ENCODE measurements at places on chromosomes 4 and X. TPM values are rescaled to one million over a fixed set of nuclear protein-coding genes. Genes with fewer than 3 reads are reported as not detected.

The MAMLD1 gene
- total RNA-seq: 1.4 TPM

The CRLF2 gene
- not detected for total RNA-seq

The MEPE gene
- not detected for total RNA-seq

The FREM3 gene
- total RNA-seq: not detected

The SLC10A4 gene
- total RNA-seq: not detected

The DGKK gene
- not detected for total RNA-seq

The CSAG2 gene
- total RNA-seq: not detected

DNA sequence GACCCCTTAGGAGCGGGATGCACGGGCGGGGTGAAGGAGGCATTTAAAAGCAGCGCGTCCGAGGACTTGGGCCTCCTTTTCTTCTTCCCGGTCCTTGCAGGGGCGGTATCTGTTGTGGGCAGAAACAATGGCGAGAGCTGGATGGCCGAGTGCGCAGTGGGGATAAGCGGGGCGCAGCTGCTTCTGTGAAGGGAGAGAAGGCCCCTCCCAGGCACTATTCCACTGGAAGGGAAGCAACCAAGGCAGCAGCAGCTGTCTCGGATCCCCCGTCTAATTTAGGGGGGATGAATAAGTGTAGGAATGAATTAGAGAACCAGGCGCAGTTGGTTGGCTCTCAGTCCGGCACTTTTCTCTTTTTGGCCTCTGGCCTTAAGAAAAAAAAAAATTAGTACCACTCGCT, 995 bp downstream of the SMARCA5 start:
- peak; percentile 48 for DNase-seq

GRCh38 chrX:132685276-132685675, 196.4 kb upstream of the MBNL3 start:
- DNase-seq: no peak

GRCh38 chrX:111402344-111402743, 9.6 kb downstream of the DCX start:
- DNase-seq: no peak

DNA sequence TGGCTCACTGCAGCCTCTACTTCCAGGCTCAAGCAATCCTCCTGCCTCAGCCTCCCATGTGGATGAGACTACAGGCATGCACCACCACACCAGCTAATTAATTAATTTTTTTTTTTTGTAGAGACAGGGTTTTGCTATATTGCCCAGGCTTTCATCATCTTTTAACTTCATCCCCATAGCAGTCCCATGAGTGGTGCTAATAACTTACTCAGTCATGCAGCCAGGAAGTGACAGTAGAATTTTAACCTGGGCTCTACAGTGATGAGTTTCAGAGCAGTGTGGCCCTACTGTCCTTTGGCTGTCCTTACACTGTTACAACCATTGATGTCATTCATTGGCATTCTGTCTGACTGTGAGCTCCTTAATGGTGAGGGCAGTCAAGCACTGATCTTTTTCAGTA, 3.9 kb upstream of the OCIAD2 start:
- DNase-seq: no peak

DNA sequence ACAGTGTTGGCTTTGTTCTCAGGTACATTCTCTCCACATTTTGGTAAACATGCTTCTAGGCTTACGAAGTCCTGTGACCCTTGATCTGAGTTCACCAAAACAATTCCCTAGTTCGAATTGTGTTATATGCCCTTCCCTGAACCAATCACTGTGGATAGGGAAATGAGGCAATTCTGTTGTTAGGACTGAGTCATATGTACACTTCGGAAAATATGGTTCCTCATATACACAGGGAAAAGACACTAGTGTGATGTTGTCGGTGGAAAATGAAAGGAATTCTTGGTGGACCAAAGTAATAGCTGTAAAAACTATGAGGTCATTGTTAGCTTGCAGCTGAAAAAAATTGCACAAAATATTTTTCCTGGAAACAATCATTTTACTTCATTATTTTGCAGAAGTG, 46.6 kb upstream of the MAGEC2 start:
- DNase-seq: no peak

DNA sequence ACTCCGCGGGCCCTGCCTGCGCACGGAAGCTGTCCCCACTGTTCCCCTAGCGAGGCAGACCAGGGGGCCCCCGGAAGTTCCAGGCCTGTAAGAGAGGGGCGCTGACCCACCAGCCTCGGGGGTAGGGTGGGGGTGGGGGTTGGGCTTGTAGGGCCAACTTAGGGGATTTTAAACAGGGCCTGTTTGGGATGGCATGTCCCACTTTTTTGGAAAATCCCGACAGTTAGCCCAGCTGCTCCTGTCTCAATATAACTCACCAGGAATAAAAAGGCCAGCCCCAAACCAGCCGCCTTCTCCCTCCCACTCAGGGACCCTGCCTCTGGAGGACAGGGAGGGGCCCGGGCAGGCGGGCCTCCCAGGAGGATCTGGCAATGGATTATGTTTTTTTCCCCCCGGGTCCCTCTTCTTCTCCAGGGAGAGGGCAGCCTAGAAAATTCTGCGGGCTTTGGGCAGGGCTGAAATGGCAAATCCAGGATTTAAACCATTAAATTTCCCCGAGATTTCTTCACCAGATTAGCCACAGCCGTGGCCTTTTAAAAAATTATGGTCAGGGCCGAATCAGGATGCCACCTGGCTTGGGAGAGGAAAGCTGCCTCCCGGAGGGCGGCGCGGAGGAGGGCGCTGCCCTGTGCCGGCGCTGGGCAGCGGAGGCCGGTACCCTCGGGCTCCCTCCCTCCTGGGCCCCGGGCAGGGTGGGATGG, 957 bp downstream of the PPP2R2C start:
- DNase-seq: no peak

- peak; percentile 45 for DNase-seq
Measured at GRCh38 chr4:76708971-76709771, 188.8 kb downstream of the SOWAHB start.

GRCh38 chr4:147103403-147103946, 157.8 kb upstream of the TTC29 start:
- DNase-seq: peak; percentile 99

DNA sequence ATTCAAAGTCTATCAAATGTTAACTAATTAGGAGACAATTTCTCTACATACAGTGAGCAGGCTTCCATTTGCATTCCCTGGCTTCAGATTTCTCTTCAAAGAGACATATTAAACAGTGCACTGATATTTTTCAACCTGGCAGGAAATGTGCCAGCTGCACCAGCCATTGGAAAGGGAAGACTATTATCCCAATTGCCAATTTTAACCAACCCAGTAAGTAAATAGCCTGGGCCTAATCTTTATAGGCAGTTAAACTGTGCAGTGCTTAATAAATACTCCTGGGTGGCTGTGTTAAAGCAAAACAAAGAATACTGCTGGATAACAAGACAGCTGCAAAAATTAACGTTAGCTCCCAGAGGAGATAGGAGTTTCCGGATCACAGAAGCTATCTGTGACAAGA, 111.9 kb upstream of the GALNT7 start:
- DNase-seq: no peak

DNA sequence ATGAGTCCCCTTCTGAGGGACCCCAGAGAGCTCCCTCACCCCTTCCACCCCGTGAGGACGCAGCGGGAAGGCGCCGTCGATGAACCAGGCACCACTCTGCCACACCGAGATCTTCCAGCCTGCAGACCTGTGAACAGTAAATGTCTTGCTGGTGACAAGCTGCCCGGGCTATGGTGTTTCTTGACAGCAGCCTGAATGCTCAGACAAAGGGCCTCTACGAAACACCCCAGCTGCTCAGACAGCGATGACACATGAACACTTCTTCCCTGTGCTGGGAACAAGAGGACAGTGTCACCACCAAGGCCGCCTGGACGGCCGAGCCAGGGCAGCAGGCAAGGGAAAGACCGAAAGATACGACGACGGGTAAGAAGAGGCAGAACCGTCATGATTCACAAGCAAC, 30.6 kb upstream of the GTPBP6 start:
- no peak for DNase-seq

GRCh38 chr4:106238820-106239420, 77.1 kb downstream of the TBCK start:
- DNase-seq: peak; percentile 34

DNA sequence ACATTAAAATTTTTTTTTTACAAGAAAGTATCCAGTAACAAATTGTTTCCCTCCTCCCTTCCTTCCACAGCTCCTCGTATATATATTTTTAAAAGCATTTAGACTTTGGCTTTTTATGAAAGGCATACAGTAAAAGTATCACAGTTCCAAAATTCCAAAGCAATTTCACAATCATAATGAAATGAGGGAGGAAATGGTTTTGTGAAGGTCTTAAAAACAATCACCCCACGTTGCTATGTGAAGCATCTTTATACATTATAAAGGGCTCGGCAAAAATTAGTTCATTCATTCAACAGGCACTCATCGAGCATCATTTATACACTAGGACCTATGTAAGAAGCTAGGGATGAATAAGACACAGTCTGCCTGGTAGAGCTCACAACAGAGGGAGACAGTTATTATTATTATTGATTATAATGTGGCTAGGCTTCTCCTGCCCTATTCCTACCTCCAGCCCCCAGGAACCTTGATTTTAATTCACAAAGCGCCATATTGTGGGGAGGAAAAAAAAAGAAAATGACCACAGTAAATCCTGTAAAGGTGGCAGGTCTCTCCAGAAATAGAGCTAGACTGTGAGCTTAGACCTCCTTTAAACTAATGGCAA, 239.9 kb downstream of the MAML3 start:
- DNase-seq: peak; percentile 85

DNA sequence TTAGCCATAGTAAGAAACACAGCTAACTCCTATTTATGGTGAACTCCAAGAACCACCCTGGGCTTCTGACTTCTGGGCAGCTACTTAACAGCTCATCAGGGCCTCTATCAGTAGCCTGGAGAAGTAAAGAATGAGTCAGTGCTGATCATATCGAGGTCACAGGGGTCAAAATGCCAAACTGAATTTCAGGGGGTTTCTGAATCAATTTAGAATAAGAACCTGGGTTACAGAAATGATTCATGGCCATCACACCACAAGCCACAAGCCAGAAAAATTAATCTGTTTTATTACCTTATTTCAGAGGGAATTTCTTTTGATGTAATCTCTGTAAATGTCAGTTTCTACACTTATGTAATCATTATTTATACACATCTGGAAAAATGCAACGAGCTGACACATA, 64.4 kb downstream of the CHST7 start:
- DNase-seq: peak; percentile 39

- DNase-seq: no peak
Measured at GRCh38 chr4:13525606-13526281, 18.6 kb downstream of the NKX3-2 start.

DNA sequence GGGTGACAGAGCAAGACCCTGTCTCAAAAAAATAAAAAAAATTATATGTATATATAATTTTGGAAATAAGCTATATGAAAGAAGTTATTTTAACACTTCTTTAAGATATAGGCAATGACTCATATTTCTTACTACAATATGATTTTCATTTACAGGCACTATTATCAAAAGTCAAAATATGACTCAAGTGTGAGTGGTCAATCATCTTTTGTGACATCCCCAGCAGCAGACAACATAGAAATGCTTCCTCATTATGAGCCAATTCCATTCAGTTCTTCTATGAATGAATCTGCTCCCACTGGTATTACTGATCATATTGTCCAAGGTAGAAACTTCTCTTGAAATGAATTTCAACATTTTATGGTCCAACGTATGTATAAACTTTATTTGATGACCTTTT, 20.8 kb downstream of the OCIAD1 start:
- DNase-seq: no peak

- DNase-seq: peak; percentile 39
Measured at GRCh38 chr4:13922873-13923645, 295.5 kb upstream of the BOD1L1 start.

DNA sequence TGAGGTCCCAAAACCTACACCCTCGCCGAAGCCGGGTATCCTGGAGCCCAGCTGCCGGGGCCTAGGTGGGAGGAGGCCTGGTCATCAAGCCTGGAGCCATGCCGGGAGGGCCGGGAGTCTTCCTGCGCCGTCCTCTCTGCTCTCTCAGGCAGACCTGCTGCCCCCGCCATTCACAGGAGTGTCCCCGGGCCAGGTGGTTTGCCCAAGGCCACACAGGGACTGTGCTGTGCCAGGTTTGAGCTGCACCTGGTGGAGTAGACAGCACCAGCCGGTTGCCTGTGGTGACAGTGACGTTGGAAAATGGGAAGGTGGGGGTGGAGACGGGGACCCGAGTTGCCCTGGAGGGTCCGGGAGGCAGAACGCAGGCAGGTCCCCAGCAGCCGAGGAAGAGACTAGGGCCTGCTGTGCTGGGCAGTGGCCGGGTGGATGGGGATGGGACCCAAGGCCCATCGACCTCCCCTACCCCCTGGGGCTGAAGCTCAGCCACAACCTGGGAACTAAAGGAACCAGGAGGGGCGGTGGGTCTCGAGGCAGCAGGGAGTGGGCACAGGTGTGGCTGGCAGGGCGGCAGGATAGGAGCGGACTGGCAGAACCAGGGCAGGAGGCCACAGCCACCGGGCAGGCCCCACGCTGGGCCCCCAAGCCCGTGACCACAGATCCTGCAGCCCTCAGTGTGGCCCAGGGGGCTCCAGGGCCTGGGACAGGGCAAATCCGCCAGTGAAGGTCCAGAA, 9.5 kb downstream of the DOK7 start:
- no peak for DNase-seq

GRCh38 chr4:53716011-53716410, 124.7 kb upstream of the LNX1 start:
- peak; percentile 52 for DNase-seq

DNA sequence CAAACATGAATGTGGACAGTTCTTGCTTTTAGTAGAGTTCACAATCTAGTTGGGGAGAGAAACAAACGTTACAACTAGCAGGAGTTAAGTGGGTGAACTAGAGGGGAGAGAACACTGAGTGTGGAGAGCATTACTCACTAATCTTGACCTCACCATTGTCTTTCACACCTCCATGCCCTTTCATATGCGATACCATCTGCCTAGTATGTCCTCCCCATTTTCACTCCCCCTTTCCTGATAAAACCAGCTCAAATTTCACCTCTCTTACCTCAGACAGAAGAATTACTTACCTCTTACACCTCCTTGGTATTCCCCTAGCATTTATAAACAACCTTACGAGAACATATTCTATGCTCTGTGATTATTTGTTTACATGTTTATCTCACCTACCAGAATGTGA, 53.6 kb downstream of the LAS1L start:
- DNase-seq: no peak

DNA sequence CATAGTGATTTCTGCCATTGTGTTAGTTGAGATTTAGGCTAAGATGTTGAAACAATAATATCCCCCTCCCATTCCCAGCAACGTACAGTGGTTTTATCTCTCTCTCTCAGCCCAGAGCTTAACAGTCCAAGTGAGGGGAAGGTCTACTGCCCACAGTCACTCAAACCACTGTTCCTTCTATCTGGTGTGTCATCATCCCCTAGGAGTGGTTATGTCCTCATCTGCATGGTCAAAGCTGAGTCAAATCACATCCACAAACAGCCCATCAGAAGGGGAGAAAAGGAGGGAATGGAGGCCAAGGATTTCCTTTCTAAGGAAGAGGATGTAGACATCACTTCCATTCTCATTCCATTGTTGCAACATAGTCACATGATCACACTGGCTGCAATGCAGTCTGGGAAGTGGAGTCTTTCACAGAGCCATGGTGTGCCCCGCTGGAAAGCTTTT, 42.8 kb upstream of the CHRNA9 start:
- peak; percentile 12 for DNase-seq

DNA sequence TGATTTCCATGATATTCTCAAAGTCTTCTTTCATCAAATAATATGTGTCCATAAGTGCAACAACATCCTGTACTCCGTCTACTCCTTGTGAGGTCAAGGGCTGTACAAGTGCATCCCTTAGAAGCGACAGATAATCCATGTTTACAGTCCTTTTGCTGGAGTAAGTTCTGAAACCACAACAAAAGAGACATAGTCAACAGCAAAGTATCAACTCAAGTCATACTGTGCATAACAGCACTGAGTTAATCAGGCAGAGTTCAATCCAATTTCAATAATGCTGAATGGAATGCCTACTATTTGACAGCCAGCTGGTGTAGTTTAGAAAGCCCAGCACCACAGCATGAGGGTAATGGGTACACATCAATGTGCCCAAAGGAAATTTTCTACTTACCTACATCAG, 74.5 kb downstream of the RFC1 start:
- DNase-seq: no peak
